ENCODE measurements at places on chromosomes 2 and 18.

- peak; percentile 37 for DNase-seq
Measured at GRCh38 chr2:138730497-138731030, 49.6 kb downstream of the NXPH2 start.

- no peak for DNase-seq
Measured at GRCh38 chr2:145775591-145775990, 1255.7 kb upstream of the ZEB2 start.

GRCh38 chr18:51151568-51152511 lies 45.6 kb downstream of the MEX3C start:
- DNase-seq, result peak; percentile 9

DNA sequence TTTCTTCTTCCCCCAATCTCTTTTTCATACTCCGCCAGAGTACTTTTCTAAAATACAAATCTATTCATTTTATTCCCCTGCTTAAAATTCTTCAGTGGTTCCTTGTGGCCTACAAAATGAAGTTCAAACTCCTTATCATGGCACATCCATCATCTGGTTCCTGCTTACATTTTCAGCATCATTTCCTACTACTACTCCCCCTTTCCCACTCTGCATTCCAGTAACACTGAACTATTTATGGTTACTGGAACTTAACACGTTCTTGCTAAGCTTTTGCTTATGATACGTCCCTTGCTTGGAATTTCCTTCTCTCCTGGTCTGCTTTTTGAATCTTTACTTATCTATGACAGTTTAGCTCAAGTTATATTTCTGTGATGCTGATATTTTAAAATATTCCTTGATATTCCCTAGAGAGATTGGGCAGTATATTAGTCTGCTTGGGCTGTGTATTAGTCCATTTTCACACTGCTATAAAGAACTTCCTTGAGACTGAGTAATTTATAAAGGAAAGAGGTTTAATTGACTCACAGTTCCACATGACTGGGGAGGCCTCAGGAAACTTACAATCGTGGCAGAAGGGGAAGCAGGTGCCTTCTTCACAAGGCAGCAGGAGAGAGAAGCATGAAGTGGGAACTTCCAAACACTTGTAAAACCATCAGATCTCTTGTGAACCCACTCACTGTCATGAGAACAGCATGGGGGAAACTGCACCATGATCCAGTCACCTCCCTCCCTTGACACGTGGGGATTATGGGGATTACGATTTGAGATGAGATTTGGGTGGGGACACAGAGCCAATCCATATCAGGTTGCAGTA lies 53.2 kb downstream of the BMPR2 start:
- no peak for DNase-seq

- DNase-seq, result no peak
Measured at GRCh38 chr2:37833423-37833822, 91.7 kb upstream of the RMDN2 start.

DNA sequence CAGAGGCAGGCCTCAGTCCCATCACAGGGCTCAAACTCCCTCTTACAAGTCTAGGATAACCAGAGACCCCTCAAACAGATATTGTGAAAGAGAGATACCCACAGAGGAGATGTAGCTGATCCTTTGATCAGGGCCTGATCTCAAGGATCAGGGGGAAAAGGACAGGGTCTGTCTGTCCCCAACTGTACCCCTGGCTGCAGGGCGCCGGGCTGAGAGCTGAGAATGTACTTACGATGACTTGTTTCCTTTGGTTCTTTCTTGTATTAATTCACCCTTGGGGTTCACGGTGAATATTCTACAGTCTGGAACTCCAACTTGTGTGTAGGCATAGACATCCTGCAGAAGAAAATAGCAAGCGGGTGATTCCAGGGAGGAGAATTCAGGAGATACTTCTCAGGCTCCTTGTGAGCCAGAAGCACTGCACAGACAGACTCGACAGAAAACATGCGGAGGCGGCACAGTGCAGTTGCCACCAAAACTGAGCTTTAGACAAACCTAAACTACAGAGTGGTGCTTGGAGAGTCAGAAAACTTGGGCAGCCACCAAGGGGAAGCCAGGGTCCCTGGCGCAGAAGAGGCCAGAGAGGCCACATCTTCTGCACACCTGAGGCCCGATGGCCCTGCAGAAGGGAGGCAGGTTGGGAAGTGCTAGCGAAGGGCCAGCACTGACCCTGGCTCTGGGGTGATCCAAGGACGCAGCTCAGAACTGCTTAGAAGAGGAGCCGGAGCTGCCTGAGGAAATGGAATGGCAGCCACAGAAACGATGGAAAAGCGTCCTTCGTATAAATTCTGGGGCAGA lies 73.9 kb downstream of the EMILIN2 start:
- no peak for DNase-seq

- DNase-seq, result no peak
Measured at GRCh38 chr2:24402242-24403097, 42.1 kb upstream of the ITSN2 start.

- DNase-seq, result no peak
Measured at GRCh38 chr2:237455764-237456163, 31.3 kb upstream of the MLPH start.

- DNase-seq, result no peak
Measured at GRCh38 chr2:216635701-216636550, 2.7 kb downstream of the IGFBP2 start.

DNA sequence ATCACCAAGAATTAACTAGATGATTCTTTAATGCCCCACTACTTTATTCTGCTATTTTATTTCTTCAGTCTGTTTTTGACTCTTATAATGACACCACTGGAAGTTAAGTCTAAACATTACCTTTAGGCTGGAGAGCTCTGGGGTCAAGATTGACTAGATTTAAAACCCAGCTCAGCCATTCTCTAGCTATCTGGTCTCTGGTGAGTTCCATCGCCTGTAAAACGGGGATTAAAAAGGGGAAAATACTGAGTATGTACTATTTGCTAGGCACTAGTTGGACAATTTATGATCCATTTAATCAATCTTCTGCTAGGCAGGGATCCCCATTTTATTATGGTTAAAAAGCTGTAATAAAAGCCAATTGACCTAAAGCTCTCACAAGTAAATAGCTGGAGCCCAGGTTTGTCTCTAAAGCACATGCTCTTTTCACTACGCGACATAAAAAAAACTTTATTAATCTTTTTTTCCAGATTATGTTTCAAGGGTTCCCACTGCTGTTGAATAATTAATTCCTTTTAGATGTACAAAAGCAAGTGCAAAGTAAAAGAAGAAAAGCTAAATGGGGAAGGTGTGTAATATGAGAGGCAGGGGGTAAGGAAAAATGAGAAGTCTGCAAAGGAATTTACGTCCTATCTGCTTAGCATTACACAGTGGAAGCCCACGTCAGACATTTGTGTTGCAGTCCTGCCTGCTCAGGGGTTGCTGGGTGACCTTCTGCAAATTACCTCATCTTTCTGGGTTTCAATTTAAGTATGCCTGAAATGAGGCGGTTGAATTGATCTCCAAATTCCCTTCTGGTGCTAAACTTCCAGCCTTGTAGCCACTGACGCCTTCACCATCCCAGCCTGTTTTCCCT lies 918 bp upstream of the NABP1 start:
- peak; percentile 59 for DNase-seq

DNA sequence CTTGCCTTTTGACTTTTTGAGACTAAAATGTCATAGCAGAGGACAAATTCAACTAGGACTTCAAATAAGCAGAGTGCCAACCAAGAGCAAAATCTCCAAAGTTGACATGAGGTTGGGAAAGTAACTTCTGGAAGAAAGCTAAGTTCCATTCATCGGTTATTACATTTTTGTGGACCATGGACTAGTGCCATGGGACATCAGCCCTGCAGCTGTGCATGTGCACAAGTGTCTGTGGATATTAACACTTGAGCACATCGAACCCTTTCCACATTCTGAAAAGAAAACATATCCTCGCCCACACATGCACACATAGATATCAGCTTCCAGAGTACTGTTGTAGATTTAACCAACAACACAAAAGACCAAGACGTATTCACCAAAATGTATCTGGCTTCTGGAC lies 262.6 kb downstream of the NYAP2 start:
- no peak for DNase-seq

GRCh38 chr2:135086222-135086621 lies 34.1 kb downstream of the RAB3GAP1 start:
- no peak for DNase-seq

GRCh38 chr2:233824373-233824772 lies 30.0 kb downstream of the HJURP start:
- DNase-seq, result no peak

GRCh38 chr18:62357079-62357719 lies 32.1 kb downstream of the TNFRSF11A start:
- DNase-seq, result no peak

DNA sequence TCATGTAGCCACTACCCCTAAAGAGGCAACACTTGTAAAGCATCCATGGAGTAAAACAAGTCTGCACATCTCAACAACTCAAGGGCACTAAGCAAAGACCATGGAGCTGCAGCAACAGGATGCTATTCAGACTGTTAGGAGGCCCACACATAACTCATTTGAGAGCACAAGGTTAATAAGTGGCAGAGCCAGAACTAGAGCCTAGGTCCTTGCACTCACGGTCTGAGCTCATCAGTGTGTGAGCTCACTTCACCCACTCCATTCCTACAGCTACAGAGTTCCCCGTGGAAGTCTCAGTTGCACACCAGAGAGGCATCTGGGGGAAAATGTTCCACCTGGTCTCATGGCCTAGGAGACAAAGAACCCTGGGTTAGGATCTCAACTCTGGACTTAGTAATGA lies 35.0 kb downstream of the TTC32 start:
- no peak for DNase-seq

GRCh38 chr2:197174539-197175094 lies 136.0 kb downstream of the ANKRD44 start:
- DNase-seq, result no peak

DNA sequence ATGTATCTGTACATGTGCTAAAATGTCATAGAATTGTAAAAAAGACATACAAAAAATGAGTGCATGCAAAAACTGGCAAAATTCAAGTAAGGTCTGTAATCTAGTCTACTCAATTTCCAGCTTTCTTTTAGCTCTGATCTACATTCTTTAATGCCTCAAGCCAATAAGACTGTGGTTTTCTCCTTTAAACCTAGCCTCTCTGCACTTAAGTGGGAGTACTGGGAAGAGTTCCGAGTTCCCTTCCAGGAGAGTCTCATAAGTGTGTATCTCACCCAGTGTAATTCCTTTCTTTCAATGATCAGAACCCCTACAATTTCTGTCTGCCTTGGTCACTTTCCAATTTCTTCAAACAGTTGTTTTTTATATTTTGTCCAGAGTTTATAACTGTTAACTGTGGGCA lies 150.1 kb downstream of the PTRHD1 start:
- DNase-seq, result no peak

DNA sequence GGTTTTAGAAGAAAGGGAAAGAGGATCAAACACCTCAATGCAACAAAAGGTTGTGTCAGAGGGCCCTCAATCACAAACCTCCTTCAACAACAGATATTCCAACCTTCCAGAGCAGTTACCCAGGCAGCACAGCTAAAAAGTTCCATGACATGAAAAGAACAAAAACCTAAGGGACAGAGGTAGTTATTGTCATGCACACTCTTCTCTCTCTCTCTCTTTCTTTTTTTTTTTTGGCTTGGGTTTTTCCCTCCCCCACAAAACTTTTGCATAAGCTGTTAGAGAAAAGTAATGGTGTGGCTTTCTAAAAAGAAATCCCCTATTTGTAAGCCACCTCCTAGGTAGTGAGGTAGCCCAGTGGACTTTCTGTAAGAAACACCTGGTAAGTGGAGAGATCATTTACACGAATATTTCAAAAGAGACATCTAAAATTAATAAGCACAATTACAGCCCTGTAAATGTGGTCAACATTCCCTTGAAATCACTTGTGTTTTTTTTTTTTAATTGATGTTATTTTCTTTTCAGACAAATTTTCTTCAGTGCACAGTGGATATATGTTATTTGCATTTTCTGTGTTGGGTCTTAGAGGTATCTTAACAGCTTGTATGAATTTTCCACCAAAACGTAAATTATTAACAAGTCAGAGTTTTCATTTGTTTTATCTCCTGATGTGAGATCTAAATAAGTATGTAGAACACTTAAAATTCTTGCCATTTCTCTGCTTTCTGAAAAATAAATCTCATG lies 48.4 kb downstream of the ZEB2 start:
- DNase-seq, result no peak

- DNase-seq, result no peak
Measured at GRCh38 chr2:85376291-85377065, 21.9 kb downstream of the ELMOD3 start.

DNA sequence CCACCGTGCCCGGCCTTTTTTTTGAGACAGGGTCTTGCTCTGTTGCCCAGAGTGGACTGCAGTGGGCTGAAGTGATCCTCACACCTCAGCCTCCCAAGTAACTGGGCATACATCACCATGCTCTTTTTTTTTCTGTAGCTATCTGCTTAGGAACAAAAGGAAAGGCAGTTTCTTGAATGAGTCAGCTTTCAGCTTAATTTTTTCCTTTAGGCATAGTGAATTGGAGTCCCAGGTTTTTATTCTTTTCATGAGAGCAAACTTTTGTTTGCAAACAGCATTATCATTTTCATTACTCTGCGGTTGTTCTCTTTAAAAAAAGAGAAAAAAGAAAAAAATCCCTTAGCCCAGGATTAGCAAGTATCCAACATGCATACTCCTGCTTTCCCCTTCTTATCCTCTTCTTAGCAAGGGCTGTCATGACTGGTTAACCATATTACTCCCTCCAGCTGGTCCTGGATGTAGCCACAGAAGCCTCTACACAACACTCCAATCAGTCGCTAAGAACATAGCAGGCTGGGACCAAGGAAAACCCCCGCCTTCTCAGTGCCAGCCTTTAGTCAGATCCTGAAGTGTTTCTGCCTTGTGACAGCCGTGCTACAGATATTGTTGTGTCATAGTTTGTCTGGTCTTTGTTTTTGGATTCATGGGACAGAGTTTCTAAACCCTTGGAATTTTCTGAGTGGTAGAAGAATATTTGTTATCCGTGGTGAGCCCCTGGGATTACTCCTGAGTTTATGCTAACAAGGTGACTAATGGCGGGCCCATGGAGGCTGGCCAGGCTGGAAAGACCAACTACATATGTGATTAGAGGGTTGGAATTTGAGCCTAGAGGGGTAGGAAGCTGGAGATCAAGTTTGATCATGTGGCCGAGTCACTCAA lies 23.3 kb upstream of the ST3GAL5 start:
- DNase-seq, result no peak

DNA sequence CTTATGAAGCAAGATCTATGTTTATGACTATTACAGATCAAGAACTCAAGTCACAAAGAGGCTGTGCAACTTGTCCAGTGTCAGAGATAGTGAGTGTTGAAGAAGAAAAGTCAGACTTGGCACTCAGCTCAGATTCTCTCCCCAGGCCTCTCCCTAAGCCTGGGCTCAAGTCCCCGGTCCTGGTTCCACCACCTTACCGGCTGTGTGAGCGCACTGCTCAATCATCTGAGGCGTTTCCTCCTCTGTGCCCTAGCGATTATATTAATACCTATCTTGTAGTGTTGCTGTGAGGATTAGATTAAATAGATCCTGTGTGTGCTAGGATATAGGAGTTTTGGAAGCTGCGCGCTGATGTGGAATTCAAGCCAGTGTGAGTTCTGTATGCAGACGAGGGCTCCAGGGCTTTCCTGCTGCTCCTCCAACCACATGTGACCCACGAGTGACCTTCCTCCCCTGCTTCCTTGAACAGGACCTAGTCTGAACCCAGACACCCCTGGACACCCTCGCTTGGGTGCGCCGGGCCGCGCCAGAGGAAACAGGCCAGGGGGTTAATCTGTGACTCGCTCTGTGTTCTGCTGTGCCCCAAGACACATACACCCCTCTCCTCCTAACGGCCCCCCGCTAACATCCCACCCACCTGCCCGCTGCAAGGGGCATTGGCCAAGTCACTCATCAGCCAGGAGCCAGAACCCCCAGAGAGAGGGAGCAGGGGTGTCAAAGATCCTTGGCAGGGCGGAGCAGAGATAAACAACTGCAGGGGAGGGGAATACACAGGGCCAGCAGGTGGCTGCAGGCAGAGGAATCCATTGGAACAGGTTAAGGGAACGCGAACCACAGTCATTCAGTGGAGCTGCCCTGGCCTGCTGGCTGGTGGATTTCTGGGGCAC lies 38.3 kb downstream of the TNS1 start:
- peak; percentile 23 for DNase-seq

All from MV-4-11 (cell line).